ENCODE measurements at places on chromosomes 12 and 14.

GRCh38 chr12:102407776-102408486 lies 72.4 kb downstream of the IGF1 start:
- no peak for DNase-seq

- DNase-seq, result no peak
Measured at GRCh38 chr14:42994051-42994736, 1387.5 kb downstream of the LRFN5 start.

- DNase-seq, result peak; percentile 23
Measured at GRCh38 chr12:120538281-120539156, 4.4 kb downstream of the RNF10 start.

- DNase-seq, result peak; percentile 81
Measured at GRCh38 chr14:68781161-68782021, 11.5 kb downstream of the ZFP36L1 start.

GRCh38 chr14:69931960-69932359 lies 52.7 kb downstream of the SMOC1 start:
- no peak for DNase-seq

- DNase-seq, result no peak
Measured at GRCh38 chr12:64027311-64027710, 182.8 kb downstream of the SRGAP1 start.

DNA sequence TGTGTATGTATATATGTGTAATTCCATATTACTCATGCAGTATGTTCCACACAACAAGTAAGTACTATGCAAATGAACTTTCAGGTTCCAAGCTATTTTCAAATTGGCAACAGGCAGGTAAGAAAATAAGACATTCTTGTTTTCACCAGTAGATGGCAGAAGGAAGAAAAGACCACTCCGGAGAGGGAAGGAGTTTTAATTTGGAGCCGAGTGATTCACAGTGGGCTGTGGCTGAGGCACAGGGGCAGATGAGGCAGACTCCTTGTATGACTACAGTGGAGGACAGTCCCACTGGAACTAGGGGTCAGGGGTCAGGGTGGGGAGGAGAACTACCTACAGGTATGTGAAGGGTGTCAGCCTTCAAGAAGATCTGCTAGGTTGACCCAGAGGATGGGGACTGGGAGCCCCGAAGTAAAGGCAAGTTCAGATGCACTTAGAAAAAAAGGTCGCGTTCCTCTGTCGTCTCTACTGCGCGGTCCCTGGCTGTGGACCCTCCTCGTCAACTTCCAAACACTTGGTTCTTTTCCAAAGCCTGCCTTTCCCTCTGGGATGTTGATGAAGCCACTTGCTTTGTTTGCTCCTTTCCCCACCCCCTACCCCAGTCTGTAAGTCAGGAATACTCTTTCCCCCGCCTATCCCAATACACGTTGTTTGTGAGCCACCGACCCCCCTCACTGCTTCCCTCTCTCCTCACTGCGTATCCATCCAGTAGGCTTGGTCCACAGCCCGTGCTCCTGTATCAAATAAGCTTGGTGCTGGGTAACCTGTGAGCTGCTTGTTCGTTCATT lies 24.1 kb downstream of the DDX47 start:
- DNase-seq, result peak; percentile 76

DNA sequence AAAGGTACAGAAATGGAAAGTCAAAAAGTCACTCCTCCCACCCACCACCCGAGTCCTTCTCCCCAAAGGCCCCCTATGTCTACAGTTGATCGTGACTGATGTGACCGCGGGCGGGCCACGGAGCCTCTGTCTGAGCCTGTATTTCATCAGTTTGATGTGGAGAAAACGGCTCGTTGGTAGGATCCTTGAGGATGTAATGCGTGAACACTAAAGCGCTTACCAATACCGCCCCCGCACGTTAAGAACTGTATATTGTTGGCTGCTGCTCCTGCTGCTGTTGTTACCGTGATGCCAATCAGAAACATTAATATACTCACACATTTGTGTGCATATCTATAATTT lies 24.6 kb upstream of the UBC start:
- no peak for DNase-seq

GRCh38 chr12:88194868-88195267 lies 52.8 kb downstream of the TMTC3 start:
- no peak for DNase-seq

GRCh38 chr12:82695531-82695930 lies 8.8 kb downstream of the TMTC2 start:
- no peak for DNase-seq

GRCh38 chr12:131363393-131363792 lies 347.5 kb upstream of the SFSWAP start:
- no peak for DNase-seq

- DNase-seq, result peak; percentile 71
Measured at GRCh38 chr14:70073924-70074566, 114.7 kb downstream of the SLC8A3 start.

DNA sequence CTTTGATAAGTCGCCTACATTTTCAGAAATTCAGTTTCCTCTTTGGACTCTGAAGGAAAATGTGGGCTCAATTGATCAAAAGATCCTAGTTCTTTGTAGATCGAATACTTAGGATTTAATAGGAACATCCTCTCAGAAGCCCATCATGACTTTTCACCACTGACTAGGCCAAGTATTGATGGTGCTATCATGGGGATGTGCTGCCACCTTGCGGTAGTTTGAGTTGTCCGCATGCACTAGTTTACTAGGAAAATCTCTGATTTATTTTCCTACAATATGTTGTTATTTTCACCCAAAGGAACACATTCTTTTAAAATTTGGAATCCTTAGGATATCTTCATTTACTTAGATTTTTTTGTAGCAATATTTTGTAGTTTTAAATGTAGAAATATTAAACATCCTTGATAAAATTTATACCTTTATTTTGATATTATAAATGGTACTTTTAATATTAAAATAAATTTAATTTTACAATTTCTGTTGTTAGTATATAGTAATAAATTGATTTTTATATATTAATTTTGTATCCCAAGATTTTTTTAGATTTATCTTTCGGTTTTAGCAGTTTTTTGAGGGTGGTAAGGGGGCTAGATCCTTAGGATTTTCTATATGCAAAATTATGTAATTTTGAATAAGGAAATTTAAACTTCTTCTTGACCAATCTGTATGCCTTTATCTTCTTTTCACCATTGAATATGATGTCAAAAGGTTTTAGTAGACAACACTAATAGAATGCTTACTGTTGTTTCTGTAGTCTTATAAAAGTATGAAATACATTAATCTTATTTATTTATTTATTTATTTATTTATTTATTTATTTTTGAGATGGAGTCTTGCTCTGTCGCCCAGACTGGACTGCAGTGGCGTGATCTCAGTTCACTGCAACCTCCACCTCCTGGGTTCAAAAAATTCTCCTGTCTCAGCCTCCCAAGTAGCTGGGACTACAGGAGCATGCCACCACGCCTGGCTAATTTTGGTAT lies 52.9 kb upstream of the OR9K2 start:
- DNase-seq, result peak; percentile 75

- peak; percentile 40 for DNase-seq
Measured at GRCh38 chr12:56723889-56724700, 1.0 kb downstream of the NACA start.

GRCh38 chr12:56928262-56928661 lies 5.9 kb downstream of the SDR9C7 start:
- DNase-seq, result no peak

GRCh38 chr12:120873226-120873625 lies 30.9 kb downstream of the SPPL3 start:
- no peak for DNase-seq

DNA sequence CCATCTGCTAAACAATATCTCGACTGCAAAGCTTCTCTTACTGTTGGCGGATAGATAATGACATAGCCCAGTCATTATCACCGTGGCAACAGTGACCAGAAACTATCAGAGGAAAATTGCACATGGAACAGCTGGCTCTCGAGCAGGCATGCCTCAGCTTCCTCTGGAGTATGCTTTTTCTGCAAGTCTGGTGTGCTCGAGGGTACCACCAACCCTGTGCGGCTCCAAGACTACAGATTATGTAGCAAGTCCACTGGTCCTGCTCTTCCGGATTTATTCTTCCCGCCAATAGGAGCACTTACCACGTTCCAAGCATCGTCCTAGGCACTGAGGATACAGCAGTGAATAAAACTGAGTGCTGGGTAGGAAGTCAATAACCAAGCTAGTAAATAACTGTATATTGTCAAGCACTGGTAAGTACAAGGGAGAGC lies 1.4 kb upstream of the GLRX5 start:
- peak; percentile 39 for DNase-seq

GRCh38 chr12:40769846-40770245 lies 77.6 kb downstream of the CNTN1 start:
- no peak for DNase-seq

DNA sequence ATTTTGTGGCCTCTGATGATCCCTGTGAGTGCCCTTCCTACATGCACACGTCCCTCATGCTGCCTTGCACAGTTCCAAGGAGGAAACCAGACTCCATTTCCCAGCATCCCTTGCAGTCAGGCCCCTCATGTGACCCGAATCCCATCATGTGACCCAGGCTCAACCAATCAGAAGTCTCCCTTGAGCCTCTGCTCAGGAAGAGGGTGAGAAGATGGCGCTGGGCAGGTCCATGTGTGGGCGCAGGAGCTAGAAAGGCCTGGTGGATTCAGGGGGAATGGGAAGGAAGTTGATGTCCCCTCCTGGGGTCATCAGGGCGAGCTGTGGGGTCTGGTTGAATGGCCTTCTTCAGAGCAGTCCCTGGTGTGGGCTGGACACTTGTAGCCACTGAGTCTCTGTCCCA lies 240.5 kb downstream of the ADGRD1 start:
- DNase-seq, result no peak

Measured in activated CD4-positive, alpha-beta T cell treated with anti-CD3 and anti-CD28 coated beads, Interleukin-2, amount 50 U/mL, for 16 hours (primary cell).